ENCODE measurements at places on chromosomes 7 and 10. TPM values are rescaled to one million over a fixed set of nuclear protein-coding genes. Genes with fewer than 3 reads are reported as not detected.
A peak's percentile ranks its signal among the peaks of the same experiment; 100 is the strongest.

DNA sequence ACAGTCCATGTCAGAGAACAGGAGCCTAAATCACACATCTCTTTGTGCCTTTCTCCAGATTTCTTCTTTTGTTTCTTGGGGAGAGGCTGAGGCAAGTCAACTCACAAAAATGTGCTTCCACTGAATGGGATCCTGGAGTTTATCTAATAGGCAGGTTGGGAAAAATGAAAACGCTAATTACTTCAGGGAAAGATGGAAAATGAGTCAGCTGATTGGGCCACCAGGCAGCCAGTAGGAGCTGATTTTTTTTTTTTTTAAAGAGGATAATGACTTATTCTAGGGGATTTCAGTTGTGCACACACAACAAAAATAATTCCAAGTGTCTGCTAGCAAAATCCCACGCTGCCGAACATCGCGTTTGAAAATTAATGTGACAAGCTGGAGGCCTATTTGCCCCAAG lies 412.8 kb upstream of the ZMIZ1 start:
- H3K27me3 ChIP-seq: peaks cover 12% of the 10 kb centered on the region
- H3K4me3 ChIP-seq: no peak overlapping the region
- no peaks in the 10 kb centered on the region for H3K4me1 ChIP-seq
- no peak for DNase-seq
- no peak overlapping the region for H3K27ac ChIP-seq
- no peaks in the 10 kb centered on the region for H3K36me3 ChIP-seq

DNA sequence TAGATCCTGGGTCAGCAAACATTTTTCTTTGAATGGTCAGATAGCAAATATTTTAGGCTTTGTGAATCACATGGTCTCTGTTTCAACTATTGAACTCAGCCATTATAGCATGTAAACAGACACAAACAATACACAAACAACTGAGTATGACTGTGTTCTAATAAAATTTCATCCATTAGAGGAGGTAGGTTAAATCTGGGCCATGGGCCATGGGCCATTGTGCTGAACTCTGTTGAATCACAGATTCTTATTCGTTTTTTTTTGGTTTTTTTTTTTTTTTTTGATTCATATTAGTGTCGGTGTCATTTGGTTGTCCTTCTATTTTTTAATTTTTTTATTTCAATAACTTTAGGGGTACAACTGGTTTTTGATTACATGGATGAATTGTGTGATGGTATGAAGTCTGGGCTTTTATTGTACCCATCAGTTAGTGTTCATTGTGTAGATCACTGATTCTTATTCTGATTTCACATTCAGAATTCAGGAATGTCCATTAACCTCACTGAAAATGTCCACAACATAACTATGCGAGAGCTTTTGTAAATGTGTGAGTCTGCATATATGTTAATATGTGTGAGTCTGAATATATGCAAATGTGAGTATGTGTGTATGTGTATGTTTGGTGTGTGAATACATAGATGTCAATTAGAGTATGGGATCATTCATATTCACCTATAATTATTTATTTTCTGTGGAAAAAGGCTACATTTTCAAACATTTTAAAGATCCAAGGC lies 443.7 kb upstream of the GRM3 start:
- H3K27ac ChIP-seq: no peak overlapping the region
- H3K27me3 ChIP-seq: no peaks in the 10 kb centered on the region
- no peaks in the 10 kb centered on the region for H3K4me1 ChIP-seq

GRCh38 chr7:128160296-128160695 lies 80.8 kb upstream of the LEP start:
- no peak overlapping the region for H3K4me3 ChIP-seq
- DNase-seq: no peak
- peaks cover 21% of the 10 kb centered on the region for H3K4me1 ChIP-seq
- no peaks in the 10 kb centered on the region for H3K36me3 ChIP-seq

GRCh38 chr10:12416344-12417050 lies 67.2 kb downstream of the CAMK1D start:
- no peaks in the 10 kb centered on the region for H3K36me3 ChIP-seq
- H3K27me3 ChIP-seq: no peaks in the 10 kb centered on the region
- no peak for DNase-seq
- peaks cover 17% of the 10 kb centered on the region for H3K4me1 ChIP-seq
- no peak overlapping the region for H3K27ac ChIP-seq

GRCh38 chr7:67595431-67596180 lies 599.0 kb downstream of the TYW1 start:
- no peak overlapping the region for H3K4me3 ChIP-seq
- H3K27ac ChIP-seq: no peak overlapping the region
- no peaks in the 10 kb centered on the region for H3K27me3 ChIP-seq
- H3K36me3 ChIP-seq: no peaks in the 10 kb centered on the region
- DNase-seq: no peak
- H3K4me1 ChIP-seq: no peaks in the 10 kb centered on the region

GRCh38 chr10:79445977-79446757 lies 743 bp upstream of the ZCCHC24 start:
- H3K36me3 ChIP-seq: no peaks in the 10 kb centered on the region
- H3K27me3 ChIP-seq: no peaks in the 10 kb centered on the region
- peak overlapping the region; percentile 61 for H3K4me3 ChIP-seq
- peaks cover 52% of the 10 kb centered on the region for H3K4me1 ChIP-seq

- H3K27me3 ChIP-seq: no peaks in the 10 kb centered on the region
- no peaks in the 10 kb centered on the region for H3K4me1 ChIP-seq
- no peak overlapping the region for H3K27ac ChIP-seq
- H3K4me3 ChIP-seq: no peak overlapping the region
- H3K36me3 ChIP-seq: no peaks in the 10 kb centered on the region
Observed at GRCh38 chr10:115985786-115986185, 287.2 kb downstream of the GFRA1 start.

DNA sequence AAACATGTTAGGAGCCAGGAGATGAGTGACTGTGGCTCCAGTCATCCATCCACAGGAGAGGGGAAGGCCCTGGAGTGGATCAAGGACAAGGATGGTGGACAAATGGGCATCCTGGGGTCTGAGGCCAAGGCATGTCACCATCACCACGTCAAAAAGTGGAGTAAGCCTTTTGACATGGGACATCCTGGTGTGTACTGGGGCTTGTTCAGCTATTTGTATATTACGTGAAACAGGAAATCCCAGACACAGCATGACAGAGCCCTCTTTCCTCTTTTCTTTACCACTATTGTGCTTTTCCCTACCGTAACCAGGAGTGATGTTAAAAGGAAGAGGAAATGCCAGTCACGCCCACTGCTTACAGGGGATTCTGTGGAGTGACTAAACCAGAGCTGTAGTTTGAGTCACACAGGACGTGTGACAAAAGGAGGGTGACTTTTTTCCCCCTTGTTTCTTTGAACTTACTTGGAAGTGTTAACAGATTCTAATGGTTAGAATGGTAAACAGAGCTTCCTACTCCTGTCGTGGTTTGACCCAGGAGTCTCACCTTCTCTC lies 15.4 kb downstream of the ACSL5 start:
- H3K27me3 ChIP-seq: no peaks in the 10 kb centered on the region
- peak; percentile 81 for DNase-seq
- H3K4me1 ChIP-seq: peaks cover 23% of the 10 kb centered on the region
- peak overlapping the region; percentile 68 for H3K27ac ChIP-seq
- H3K4me3 ChIP-seq: no peak overlapping the region
- H3K36me3 ChIP-seq: no peaks in the 10 kb centered on the region

DNA sequence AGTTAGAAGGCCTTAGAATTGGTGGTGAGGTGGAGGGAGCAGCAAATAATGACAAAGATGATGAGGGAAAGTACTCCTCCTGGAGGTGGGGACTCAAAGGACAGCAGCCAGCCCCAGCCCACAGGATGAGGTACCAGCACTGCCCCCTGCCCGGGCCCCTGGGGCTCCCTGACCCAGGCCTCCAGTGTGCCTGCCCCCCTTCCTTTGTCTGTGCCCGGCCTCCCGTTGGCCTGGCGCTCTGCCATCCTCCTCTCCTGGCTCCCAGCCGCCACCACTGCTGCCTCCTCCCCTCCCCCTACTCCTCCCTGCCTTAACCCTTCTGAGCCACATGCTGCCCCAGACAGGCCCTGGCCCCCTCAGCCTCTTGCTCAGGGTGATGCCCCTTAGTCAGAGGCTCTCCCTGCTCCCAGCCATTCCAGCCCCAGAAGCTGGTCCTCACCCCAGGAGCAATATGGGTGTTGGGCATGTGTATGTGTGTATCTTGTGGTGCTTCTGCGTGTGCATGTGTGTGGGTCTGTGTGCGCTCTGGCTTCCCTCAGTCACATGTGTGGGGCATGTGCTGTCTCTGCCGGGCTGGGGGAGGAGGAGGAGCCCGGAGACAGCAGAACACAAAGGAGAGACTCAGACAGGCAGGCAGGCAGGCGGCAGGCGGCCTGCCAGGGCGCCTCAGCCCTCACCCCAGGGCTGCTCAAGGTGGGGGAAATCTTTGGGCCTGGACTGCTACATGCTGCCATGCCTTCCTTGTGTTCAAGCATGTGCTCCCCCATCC lies 2.6 kb downstream of the LDB1 start:
- DNase-seq: no peak
- H3K27ac ChIP-seq: no peak overlapping the region
- H3K4me1 ChIP-seq: peaks cover 43% of the 10 kb centered on the region
- H3K36me3 ChIP-seq: no peaks in the 10 kb centered on the region
- no peaks in the 10 kb centered on the region for H3K27me3 ChIP-seq

DNA sequence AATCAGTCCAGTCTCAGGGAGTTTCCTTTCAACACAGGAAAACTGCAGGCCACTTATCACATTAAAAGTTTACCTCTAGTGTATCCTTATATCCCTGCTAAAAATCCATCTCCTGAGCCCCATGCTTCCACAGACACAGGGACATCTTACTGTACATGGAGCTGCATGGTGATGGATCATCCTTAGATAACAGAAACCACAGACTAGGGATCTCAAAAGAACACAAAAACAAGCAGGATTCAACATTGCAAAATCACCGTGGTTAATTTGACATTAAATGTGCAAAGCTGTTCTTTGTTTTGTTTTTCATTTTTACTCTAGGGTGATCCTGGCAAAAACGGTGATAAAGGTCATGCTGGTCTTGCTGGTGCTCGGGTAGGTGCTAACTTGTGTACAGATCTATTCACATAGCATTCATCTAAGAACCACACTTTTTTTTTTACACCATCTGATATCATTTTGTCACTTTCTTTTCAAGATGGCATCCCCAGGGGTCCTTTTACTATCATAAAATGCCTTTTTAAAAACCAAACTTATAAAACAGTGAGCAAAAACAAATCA lies 18.1 kb downstream of the COL1A2 start:
- no peak for DNase-seq
- no peaks in the 10 kb centered on the region for H3K36me3 ChIP-seq
- no peaks in the 10 kb centered on the region for H3K4me1 ChIP-seq
- no peak overlapping the region for H3K4me3 ChIP-seq
- H3K27me3 ChIP-seq: no peaks in the 10 kb centered on the region
- no peak overlapping the region for H3K27ac ChIP-seq

DNA sequence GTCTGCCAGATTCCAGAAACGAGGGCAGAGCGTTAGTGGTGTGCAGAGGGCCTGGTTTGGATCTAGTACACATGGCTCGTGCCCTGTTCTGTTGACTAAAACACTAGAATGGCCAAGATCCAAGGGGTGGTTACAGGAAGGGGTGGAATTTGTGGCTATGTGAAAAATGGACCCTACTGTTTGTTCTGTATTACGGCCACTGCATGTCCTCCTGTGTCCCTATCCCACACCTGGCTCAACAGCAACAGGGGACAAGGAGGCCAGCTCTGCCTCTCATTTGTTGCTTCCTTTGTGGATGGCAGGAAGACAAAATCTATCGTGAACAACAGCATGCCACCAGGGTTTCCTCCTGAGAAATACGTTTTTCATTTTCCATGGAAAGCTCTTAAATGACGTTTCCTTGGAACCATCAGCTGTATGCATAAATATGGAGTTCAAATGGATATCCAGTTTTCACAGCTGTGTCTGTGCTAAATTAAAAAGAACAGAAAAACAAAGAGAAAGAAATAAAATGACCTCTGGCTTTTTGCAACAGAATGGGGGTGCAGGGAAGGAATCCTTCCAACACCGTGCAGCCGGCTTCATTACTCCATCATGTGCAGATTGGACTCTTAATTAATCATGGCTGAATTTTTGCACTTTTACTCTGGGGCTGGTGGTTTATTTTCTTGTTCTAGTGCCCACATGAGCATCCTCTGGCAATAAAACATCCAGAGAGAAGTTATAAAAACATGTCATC lies 318.9 kb downstream of the CXCL12 start:
- H3K4me3 ChIP-seq: no peak overlapping the region
- peaks cover 3% of the 10 kb centered on the region for H3K27me3 ChIP-seq
- no peaks in the 10 kb centered on the region for H3K4me1 ChIP-seq
- H3K36me3 ChIP-seq: no peaks in the 10 kb centered on the region
- no peak overlapping the region for H3K27ac ChIP-seq
- no peak for DNase-seq

DNA sequence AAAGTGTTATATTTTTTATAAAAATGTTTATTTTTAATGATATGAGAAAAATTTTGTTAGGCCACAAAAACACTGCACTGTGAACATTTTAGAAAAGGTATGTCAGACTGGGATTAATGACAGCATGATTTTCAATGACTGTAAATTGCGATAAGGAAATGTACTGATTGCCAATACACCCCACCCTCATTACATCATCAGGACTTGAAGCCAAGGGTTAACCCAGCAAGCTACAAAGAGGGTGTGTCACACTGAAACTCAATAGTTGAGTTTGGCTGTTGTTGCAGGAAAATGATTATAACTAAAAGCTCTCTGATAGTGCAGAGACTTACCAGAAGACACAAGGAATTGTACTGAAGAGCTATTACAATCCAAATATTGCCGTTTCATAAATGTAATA lies 64.8 kb upstream of the CAPZA2 start:
- no peak overlapping the region for H3K27ac ChIP-seq
- H3K36me3 ChIP-seq: peaks cover 38% of the 10 kb centered on the region
- peaks cover 32% of the 10 kb centered on the region for H3K4me1 ChIP-seq
- H3K27me3 ChIP-seq: no peaks in the 10 kb centered on the region
- no peak for DNase-seq
- no peak overlapping the region for H3K4me3 ChIP-seq

DNA sequence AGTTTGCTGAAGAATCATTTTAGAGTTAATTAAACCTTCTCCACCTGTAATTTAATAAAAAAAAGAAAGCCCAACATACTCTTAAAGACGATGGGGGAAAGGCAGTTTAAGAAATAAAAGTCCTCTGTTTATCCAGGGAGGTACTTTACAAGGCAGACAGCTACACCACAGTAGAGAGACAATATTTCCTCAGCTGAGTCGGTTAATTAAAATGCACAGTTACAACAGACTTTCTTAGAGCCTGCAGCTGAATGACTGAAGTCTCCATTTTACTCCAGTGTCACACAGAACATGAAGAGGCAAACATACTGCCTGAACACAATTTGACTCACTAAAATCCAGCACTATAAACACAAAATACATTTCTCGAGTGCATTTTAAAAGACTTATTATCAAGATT lies 15.1 kb downstream of the LRRTM3 start:
- H3K27me3 ChIP-seq: peaks cover 53% of the 10 kb centered on the region
- H3K36me3 ChIP-seq: no peaks in the 10 kb centered on the region
- no peak overlapping the region for H3K4me3 ChIP-seq
- DNase-seq: no peak
- no peak overlapping the region for H3K27ac ChIP-seq

CPN1 gene
- not detected for total RNA-seq

SPDYE16 gene
- total RNA-seq: not detected

PWWP2B gene
- total RNA-seq: 41.5 TPM

PIK3CG gene
- total RNA-seq: not detected

SPRN gene
- total RNA-seq: not detected

STEAP4 gene
- total RNA-seq: 1.7 TPM

DNAJB6 gene
- 151 TPM for total RNA-seq

PKD1L1 gene
- 0.17 TPM for total RNA-seq

TMEM26 gene
- not detected for total RNA-seq

GRM3 gene
- total RNA-seq: not detected

RBP3 gene
- not detected for total RNA-seq
